ENCODE measurements at places on chromosomes 5 and 9. TPM values are rescaled to one million over a fixed set of nuclear protein-coding genes. Genes with fewer than 3 reads are reported as not detected.

DNA sequence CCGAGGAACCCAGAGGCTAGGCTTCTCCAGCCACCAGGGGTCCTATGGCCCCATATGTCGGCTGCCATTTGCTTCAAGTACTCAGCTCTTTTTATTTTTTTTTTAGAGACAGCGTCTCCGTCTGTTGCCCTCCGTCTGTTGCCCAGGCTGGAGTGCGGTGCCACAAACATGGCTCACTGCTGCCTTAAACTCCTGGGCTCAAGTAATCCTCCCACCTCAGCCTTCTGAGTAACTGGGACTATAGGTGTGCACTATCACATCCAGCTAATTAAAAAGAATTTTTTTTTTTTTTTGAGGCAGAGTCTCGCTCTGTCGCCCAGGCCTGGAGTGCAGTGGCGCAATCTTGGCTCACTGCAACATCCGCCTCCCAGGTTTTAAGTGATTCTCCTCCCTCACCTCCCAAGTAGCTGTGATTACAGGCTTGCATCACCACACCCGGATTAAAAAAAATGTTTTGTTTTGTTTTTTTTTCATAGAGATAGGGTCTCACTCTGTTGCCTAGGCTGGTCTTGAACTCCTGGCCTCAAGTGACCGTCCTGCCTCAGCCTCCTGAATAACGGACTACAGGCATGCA lies 8.9 kb downstream of the CERCAM start:
- DNase-seq, result no peak

- DNase-seq, result no peak
Measured at GRCh38 chr5:56525113-56525512, 290.2 kb upstream of the MAP3K1 start.

GRCh38 chr5:33361781-33362180 lies 79.0 kb upstream of the TARS1 start:
- DNase-seq, result no peak

The GLRA1 gene
- total RNA-seq, result not detected

All from muscle of leg (tissue), 16 donors.